ENCODE measurements at places on chromosomes 3 and 15.

- DNase-seq = no peak
Observed at GRCh38 chr3:113329757-113330156, 111.5 kb downstream of the CFAP44 start.

- no peak for DNase-seq
Observed at GRCh38 chr15:100861511-100861991, 18.1 kb upstream of the ALDH1A3 start.

GRCh38 chr3:62011666-62012065 lies 361.7 kb downstream of the FEZF2 start:
- DNase-seq = no peak

- DNase-seq = no peak
Observed at GRCh38 chr15:55132672-55133071, 64.1 kb downstream of the RSL24D1 start.

DNA sequence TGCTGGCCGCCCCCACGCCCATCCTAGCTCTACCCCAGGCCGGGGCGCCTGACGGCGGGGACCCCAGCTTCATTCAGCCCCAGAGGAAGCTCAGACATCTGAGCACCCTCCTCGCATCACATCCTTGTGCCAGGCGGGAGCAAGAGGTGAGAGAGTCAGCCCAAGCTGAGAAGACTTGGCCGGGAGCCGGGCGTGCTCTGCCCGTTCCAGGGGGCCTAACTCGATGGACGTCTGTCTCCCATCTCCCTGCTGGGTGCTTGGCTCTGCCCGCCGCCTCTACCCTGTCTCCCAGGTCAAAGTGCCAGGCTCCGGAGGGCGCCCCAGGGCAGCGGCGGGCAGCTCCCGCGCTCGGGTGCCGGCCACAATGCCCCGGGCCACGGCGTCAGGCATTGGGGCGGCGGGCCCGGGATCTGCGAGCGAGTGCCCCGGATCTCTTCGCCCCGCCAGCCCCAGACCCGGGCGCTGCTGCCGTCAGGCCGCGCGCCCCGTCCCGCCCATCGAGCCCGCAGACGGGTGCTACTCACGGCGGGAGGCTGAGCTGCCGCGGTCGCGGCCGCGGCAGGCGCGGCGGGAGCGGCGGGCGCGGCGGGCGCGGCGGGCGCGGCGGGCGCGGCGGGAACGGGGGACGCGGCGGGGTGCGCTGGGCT lies 388 bp downstream of the DAPK2 start:
- DNase-seq = no peak

DNA sequence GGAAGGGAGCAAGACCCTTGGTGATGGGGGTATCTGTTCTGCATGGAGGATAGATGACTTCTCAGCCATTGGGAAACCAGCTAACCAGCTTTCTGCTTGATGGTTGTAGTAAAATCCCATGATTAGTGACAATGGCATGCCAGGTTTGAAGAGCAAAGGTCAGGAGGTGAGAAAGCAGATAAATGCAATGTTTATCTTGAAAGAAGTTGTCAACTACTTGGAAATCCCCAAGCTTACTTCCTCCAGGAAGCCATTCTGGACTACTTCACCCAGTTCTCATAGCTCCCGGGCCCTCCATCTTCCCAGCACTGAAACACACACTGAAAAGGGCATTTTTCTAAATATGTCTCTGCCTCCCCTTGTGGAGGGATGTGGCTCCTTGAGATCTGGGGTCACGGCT lies 51.3 kb downstream of the SMAD3 start:
- DNase-seq = peak; percentile 50

GRCh38 chr3:60989626-60990441 lies 261.4 kb downstream of the FHIT start:
- no peak for DNase-seq

DNA sequence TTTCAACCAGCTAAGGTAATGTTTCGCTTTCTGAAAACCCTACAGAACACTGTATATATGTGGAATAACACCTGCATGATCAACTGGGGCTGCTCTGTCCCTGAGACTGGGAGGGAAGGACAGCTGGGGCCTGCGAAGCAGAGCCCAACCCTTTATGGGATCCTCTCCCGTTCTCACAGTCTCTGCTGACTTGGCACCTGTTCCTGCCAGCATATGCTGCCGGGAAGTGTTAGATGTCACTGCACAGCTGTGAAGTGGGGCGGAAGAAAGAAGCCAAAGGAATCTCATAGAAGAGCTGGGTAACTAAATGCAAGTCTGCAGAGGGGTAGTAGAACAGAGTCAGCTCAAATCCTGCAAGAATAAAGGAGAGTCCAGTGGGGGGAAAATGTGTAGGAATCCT lies 29.6 kb downstream of the LRRC3B start:
- DNase-seq = no peak

DNA sequence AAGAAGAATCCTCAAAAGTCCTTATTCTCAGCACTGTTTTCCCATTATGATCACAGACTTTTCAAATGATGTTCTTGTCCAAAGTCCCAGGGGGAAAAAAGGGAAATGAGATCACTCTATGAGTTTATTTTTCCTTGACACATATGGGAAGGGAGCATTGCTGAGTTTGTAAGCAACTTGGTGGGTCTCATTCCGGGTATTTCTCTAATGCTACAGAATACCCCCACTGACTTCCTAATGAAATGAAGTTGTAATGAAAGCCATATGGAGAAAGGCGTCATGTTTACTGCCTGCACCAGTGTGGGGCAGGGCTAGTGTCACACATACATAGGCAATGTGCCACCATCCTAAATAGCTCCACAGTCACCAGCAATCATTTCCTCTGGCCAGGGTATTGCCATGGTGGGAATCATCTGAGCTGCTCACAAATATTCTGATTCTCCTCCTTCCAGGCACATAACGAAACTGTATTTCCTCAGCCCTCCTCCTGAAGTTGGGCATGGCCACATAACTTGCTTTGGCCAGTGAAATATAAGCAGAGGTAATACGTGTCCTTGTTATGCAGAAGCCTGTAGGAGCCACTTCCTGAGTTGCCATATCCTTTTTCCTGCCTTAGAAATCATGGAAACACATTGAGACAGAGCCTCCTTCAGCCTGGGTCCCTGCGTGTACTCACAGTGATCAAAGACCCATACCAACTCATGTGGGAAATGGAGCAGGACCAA lies 41.0 kb upstream of the C15orf61 start:
- no peak for DNase-seq

GRCh38 chr3:191005790-191006189 lies 143.3 kb upstream of the GMNC start:
- DNase-seq = no peak

DNA sequence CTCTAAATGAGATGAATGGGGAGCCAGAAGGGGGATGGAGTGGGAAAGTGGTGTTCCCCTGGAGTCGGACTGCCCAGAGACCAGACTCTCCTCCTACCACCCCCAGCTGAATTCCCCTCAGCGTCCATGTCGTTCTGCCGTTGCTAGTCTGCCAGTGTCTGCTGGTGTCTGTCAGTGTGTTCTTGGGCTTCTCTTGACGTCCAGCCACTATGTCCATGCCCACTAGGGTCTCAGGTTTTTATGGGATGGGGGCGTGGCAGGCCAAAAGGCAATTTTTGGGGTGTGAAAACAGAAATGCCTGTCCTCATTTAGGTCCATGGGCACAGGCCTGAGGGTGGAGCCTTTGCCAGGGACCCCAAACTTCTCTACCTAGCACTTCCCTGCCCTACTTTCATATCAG lies 589.6 kb downstream of the IGSF11 start:
- no peak for DNase-seq

Measured in CD4-positive, alpha-beta T cell treated with Interleukin-10 for 1 hour (primary cell).